ENCODE measurements at places on chromosomes 1 and 21.

DNA sequence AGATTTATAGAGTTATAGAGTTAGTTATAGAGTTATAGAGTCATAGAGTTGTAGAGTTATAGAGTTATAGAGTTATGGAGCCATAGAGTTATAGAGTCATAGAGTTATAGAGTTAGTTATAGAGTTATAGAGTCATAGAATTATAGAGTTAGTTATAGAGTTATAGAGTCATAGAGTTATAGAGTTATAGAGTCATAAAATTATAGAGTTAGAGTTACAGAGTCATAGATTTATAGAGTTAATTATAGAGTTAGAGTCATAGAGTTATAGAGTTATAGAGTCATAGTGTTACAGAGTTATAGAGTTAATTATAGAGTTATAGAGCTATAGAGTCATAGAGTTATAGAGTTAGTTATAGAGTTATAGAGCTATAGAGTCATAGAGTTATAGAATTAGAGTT, 32.1 kb downstream of the UBASH3A start:
- no peak for DNase-seq

DNA sequence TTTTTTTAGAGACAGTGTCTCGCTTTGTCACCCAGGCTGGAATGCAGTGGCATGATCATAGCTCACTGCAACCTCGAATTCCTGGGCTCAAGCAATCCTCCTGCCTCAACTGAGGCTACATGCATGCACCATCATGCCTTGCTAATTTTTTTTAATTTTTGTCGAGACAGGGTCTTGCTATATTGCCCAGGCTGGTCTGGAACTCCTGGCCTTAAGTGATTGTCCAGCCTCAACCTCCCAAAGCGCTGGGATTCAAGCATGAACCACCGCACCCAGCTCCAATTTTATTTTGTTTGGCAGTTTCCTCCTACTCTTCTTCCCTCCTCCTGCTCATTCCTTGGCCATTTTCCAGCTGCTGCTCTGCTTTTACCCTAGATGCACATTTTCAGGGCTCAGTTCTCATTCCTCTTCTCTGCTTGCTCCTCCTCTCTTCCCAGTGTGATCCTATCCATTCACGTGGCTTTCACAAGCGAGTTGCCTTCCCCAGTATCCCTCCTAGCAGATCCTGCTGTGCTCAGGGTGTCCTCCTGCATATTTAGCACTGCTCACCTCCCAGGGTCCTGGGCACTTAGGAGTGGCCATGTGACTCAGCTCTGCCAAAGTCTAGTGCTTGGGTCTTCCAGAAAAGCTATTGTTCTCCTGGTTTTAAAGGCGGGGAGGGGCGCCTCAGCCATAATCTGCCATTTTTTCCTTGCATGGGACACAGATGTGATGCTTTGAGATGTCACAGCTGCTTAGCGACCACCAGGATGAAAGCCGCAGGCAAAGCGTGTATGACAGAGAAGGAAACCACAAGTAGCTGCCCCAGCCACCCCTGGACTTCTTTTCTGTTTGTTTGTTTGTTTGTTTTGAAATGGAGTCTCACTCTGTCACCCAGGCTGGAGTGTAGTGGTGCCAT, 33.7 kb downstream of the PSEN2 start:
- DNase-seq: no peak

- no peak for DNase-seq
Measured at GRCh38 chr1:47996406-47997226, 569 bp downstream of the TRABD2B start.

DNA sequence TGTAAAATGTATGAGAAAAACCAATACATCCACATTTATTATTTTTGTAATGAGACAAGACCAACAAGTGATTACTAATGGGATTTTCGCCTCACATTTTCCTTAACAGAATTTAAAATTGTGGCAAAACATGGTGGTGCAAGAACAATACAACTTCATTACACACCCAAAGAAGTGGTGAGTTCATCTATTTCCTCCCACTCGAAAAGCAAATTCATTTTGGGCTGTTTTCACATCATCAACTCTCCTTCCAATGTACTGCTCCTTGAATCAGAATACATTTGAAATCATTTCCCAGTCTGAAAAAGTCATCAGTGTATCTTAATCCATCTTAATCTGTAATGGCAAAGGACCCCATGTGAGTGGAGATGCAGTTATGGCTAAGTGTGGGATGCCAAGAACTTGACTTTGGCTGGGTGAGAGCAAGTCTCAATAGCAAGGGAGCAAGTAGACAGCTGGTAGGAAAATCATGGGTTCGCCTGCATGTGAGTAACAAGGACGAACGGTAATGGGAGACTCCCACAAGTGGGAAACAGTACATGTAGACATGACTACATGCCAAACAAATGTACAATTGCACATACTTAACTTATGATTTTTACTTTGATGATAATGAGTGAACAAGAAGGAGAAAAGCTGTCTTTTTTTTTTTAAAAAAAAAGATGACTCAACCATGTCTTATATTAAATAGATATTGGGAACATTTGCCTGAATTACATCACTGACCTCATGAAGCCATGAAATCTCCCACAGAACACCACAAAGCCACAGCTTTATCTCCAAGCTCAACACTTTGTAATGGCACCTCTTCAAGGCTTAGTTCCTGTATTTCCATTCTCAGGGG, 46.0 kb downstream of the RUNX1 start:
- no peak for DNase-seq

DNA sequence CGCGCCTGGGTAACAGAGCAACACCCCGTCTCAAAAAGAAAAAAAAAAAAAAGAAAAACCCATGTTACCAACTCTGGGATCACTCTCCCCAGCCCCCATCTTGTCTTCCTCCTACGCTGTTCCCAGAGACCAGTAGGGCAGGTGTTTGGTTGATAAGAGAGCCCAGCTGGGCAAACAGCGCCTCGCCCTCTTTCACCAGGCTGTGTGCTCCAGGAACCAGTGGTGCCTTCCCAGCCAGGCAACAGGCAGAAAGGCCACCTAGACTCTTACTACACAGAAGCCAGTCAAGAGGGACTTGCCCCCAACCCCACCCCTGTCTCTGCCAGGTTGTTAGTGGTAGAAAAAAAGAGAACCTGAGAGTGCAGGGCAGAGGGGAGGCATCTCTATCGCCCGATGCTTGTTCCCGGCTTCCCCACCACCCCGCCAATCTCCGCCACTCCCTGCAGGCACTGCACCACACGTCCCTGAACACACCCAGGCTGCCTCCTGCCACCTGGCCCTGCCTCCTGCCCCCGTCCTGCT, 14.0 kb upstream of the CTRC start:
- DNase-seq: no peak

DNA sequence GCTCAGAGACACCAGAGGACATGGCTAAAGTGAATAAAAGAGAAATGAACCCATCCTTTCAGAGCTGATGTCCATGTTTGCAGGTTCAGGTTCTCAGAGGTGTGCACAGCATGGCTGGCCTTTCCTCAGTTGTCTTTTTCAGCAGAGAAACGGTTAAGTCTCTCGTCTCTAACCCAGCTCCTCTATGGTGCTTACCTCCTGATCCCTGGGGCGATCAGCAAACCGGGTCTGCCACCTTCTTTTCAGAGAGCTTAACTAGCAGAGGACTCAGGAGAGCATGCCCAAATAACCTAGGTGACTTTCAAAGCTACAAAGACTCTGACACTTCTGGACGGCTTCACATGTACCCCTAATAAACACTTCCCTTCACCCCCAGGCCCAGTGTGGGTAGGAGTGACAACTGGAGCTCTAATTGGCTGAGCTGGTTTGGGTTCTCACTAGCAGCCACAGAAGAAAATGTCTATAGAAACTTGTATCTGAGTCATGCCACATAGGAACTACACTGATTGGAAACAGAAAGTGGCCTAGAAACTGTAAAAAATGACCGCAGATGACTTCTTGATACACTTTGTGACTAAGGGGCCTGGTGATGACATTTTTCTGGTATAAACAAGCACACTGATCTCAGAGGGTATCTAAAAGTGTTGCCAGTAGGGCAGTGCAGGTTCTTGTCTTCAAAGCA, at the start of gene AIM2:
TSS of gene AIM2 (minus strand) at position 329 of the 682 bp plus-strand sequence. CDS start 3,267 bp downstream, outside the sequence.
- DNase-seq: peak; percentile 78

- DNase-seq: no peak
Measured at GRCh38 chr1:92317836-92318493, 19.1 kb downstream of the RPAP2 start.

DNA sequence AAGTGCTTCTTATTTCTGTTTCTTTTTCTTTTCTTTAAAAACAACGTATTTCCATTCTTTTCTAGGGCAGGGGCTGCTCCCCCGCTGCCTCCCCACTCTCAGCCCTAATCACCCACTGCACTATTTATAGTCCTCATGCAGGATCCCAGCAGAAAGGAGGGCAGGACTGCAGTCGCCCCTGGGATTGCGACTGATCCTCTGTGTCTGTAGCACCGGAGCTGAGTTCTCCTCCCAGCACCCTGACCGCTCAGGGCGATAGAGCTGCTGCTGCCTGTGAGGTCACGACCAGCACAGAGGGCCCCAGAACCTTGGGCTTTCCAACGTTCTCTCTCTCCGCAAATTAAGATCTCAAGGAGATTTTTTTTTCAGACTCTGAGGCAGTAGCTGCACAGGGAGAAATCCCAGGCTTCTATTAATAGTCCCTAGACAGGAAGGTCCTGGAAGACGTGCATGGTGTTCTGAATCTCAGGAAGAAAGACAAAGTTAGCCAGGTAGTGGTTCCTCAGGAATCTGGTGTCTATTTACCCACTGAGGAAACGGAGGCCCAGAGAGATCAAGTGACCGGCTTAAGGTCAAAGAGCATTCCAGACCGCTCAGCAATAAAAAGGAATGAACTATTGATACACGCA, 46.8 kb downstream of the PRAMEF20 start:
- DNase-seq: no peak

- DNase-seq: no peak
Measured at GRCh38 chr1:3418600-3418999, 35.9 kb upstream of the ARHGEF16 start.

DNA sequence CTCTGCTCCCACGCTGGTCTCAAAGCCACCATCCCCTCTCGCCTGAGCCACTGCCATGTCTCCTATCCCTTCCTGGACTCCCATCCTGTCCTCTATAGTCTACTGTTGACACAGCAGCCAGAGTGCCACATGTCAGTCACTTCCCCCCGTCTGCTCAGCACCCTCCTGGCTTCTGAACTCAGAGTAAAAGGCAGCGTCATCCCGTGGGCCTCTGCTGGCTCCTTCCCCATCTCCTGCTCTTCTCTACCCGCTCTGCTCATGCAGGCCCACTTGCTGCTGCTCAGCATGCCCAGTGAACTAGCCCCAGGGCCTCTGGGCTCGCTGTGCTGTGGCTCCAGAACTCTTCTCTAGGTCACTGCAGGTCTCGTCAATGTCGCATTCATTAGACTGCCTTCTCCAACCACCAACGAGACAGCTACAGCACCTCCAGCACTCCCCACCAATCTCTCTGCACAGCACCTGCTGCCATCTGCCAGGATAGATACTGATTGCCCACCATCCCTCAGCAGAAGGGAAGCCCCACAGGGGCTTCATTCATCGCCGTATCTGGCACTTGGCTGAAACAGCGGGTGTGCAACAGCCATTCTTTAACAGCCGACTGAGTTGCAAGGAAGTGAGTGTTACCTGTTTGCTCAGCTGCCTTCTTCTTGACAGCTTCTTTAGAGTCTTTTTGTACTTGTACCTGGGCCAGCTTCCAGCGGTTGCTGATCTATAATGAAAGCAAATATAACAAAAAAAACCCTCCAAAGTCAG, 11.8 kb upstream of the SRM start:
- peak; percentile 1 for DNase-seq

DNA sequence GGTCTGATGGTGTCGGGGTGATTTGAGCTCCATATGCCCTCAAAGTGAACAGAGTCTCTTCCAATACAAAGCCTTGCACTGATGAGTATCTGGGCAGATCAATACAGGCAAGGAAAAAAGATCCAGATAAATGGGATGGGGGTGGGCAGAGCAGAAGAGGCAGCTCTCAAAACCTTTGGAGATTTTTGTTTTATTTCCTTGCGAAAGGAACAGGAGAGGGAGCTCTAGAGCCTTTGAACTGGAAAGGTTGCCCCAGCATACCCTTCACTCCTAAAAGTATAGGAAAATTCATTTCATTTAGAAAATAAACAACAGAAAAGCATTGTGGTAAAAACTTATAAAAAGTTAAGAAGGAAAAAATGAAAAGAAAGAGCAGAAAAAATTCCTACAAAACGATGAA, 31.4 kb upstream of the OLIG2 start:
- no peak for DNase-seq

- peak; percentile 73 for DNase-seq
Measured at GRCh38 chr21:33949516-33950430, 34.2 kb upstream of the ATP5PO start.

DNA sequence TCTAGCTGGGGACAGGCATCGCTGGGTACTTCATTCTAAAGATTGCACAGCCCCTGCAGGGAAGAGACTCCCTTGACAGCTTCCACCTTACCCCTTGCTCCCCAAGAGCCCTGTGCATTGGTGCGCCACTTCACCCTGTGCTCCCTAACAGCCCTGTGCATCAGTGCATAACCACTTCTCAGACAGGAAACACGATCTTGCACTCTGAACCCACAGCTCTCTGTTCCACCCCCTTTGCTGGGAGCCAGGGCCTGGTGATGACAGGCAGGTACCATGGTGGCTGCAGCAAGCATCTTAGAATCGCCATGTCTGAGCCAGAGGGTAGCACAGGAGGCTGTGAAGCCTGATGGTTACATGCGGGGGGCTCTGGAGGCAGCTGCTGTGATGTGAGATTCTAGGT, 5.0 kb downstream of the ALPL start:
- DNase-seq: no peak

DNA sequence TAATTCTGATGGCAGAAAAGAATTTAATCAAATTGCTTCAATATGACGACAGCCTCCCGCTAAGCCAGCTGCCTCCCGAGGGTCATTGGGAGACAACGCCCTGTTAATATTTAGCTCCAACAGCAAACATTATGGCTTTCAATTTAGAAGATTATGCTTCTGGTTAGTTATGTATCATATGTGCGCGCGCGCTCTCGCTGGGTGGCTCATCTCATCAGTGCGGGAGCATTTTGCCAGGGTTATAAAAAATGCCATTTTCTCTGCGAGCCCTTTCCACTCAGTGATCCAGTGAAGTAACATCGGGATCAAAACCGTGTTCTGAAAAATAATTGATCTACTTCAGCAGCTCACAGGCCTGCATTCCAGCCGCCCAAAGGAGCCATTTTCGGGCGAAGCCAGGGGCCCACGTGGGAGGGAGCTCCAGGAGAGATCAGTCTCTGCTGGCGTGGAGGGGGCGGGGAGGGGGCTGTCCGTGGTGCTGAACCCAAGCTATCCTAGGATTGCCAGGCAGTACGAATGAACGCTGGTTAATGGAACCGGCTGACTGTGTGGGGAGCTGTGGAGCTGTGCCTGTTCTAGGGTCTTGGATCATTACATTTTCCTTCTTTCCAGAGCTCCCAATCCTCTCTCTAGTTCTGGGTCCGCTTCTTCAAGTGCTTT, 219.1 kb upstream of the ZC3H12A start:
- DNase-seq: peak; percentile 35

GRCh38 chr1:228190182-228190581, 17.7 kb upstream of the OBSCN start:
- no peak for DNase-seq

GRCh38 chr1:20958430-20958829, 171.3 kb upstream of the HP1BP3 start:
- no peak for DNase-seq

GRCh38 chr1:220045356-220046051, 801 bp downstream of the EPRS1 start:
- DNase-seq: peak; percentile 18

GRCh38 chr1:45393718-45394302, 53.6 kb upstream of the MUTYH start:
- peak; percentile 19 for DNase-seq
